Naive thymus-derived CD8-positive, alpha-beta T cell (primary cell): ENCODE measurements at places on chromosomes 3 and 15. TPM values are rescaled to one million over a fixed set of nuclear protein-coding genes. Genes with fewer than 3 reads are reported as not detected.

DNA sequence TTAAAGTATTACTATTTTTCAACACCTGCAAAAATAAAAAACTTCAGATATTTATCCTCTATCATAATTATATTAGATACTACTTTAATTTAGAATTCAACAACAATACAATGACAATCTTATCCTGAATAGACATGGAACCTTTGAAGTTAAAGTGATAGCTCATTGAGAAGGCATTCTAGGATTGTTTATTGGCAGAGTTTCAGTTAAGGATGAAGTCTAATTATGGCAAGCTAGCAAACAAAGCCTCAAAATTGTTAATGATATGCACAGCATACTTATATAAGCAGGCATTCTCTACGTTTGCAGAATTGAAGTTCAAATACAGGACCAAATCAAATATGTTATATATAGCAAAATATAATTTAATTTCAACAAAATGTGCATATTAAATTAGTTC lies 91.2 kb upstream of the ABI3BP start:
- no peak for DNase-seq

GRCh38 chr3:119580067-119580760 lies 922 bp downstream of the ADPRH start:
- no peak for DNase-seq

DNA sequence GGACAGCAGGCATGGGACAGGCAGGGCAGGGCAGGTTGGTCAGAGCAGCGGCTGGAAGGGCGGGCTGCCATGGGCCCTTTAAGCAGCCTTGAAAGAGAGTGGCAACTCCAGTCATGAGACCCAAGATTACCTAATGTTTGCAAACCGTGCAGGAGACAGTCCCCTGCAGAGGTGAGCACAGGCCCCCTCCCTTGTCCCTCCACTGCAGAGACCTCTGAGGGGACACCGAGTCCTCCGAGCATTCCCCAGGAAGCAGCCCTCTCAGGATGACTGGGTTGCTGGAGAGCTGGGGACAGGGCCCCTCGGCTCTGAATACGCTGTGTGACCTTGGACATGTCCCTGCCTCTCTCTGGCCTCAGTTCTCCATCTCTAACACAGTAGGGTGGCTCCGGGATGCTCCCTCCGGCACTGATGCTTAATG lies 81.4 kb downstream of the IQSEC1 start:
- DNase-seq, result no peak

GRCh38 chr3:39513791-39514369 lies 46.4 kb downstream of the MOBP start:
- DNase-seq, result no peak

STRIT1 gene
- total RNA-seq, result not detected
